ENCODE measurements at places on chromosomes 3 and 15.

- DNase-seq = no peak
Observed at GRCh38 chr3:120642368-120642948, 39.6 kb downstream of the HGD start.

DNA sequence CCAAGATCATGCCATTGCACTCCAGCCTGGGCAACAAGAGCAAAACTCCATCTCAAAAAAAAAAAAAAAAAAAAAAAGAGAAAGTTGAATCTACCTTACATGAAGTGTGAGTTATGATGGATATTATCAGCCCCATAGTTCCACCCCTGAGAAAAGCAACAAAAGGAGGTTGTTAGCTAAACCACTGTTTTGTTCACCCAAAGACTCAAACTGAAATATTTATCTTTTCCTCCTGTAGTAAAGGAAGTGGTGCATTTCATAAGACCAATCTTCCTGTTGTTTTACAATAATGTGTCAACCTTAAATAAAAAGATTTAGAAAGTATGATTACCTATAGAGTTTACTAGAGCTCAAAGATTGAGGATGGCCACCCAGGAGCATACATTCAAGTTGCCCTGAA is 18.7 kb upstream of the TRMT10C start:
- DNase-seq = no peak

DNA sequence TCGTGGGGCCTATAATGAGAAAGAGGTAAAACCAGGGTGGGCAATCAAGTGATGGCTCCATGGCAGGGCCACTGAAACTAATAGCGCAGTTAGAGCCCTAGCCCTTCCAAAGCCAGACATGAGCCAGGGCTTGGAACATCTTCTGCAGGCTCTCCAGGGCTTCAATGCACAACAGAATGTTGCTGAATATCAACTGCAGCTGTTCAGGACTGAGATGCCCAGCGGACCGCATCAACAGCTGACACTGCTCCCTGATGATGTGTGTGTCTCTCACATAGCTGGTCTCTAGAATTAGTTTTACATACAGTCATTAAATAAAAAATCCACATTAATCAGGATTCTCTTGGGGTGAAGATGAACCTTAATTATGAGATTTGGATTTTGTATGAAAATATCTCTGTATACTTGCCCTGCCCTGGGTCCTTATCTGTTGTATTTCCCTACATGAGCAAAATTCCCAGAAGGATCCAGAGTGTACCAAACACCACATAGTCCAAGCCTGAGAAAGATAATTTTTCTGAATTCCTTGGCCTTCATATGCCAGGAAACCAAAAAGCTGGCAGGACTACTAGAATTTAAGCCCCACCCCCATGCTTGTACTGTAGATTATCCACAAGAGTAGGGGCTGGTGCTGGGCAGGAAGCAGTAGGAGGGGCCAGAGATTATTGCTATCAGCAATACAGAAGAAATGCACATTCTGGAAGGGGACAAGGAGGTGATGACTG is 7.7 kb upstream of the GOLGB1 start:
- DNase-seq = no peak

GRCh38 chr15:29857221-29857789 is 35.0 kb upstream of the TJP1 start:
- DNase-seq = no peak

DNA sequence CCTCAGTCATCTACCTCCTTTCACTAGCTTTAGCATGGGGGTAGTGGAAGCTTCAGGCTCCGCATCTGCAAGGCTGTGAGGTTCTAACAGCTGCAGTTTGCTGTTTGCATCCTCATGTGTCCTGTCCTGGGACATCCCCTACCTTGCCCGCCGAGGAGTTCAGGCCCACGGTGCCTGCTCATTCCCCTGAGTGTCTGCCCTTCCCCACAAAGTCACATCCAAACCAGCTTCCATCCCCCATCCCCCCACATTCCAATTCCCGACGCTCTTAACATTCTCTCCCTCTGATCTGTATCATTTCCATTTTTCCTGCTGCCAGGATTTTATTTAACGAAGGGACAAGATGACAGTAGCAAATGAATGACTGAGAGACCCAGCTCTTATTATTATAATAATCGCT is 43.8 kb downstream of the HRH1 start:
- DNase-seq = no peak

- no peak for DNase-seq
Observed at GRCh38 chr15:61053401-61053965, 175.6 kb downstream of the RORA start.

DNA sequence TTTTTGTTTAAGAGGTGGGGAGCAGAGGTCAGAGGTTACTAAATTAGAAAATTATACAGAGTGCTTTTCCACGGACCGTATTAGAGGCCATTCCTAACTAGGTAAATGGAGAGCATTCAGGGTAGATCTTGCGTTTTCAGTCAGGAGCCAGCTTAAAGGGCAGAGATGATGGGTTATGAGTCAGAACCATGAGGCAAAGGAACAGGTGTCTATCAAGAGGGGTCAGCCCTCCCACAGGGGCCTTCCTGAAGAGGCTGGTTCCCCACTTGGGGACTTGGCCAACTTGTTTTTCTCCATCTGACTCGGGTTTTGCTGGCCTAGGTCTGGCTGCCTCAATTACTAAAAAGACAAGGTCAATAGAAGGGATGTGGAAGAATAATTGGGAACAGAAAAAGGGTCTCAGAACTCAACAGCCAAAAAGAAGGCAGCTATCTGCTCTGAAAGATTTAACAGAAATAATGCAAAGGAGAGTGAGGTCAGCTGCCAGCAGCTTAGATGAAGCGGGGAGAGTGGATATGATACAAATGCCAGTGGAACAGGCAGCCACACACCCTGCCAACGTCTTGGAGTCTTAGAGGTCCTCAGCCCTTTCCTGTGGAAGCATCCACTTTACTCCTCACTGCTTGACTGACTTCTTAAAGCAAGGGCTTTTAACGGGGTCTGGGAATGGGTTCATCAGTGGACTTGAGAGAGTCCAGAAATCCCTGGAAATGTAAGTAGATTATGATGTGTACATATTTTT is 17.6 kb downstream of the MTMR14 start:
- no peak for DNase-seq

GRCh38 chr3:13249664-13250390 is 170.3 kb downstream of the NUP210 start:
- DNase-seq = no peak

DNA sequence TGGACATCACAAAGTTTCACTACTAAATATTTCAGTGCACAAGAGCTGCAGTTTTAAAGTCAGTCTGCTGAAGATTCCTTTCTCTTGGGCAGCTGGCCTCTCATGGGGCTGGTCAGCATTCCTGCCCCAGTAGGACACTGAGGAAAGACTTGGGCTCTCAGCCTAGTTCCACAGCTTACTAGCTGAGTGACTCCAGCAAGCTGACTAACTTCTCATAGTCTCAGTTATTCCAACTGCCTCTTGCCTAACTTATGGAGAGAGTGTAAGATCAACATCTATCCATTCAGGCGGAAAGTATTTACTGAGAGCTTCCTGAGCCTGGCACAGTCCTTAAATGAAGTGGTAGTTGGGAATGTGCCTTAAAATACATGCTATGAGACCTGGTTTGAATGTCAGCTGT is 27.0 kb downstream of the TM4SF4 start:
- no peak for DNase-seq

- no peak for DNase-seq
Observed at GRCh38 chr3:79653266-79653830, 114.5 kb downstream of the ROBO1 start.

DNA sequence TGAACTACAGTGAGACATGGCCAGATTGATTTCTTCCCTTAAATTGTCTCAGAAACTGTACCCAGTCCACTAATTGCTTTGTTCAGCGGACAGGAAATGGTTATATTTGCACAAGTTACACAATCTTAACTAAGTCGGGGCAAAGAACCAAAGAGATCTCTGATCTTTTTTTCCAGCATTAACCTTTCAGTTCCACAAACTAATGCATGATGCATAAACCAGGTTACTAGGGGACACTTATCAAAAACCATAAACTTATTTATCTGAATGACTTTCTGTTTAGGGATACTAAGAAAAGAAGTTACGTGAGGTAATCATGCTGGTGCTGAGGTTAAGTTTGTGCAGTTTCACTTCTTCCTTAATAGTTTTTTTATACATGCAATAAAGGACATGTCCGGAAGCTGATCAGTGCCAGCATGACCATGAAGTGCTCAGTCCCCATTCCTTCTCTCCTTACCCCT is 22.4 kb downstream of the FNDC3B start:
- DNase-seq = peak; percentile 57

- no peak for DNase-seq
Observed at GRCh38 chr15:98321896-98322295, 326.4 kb upstream of the IGF1R start.

DNA sequence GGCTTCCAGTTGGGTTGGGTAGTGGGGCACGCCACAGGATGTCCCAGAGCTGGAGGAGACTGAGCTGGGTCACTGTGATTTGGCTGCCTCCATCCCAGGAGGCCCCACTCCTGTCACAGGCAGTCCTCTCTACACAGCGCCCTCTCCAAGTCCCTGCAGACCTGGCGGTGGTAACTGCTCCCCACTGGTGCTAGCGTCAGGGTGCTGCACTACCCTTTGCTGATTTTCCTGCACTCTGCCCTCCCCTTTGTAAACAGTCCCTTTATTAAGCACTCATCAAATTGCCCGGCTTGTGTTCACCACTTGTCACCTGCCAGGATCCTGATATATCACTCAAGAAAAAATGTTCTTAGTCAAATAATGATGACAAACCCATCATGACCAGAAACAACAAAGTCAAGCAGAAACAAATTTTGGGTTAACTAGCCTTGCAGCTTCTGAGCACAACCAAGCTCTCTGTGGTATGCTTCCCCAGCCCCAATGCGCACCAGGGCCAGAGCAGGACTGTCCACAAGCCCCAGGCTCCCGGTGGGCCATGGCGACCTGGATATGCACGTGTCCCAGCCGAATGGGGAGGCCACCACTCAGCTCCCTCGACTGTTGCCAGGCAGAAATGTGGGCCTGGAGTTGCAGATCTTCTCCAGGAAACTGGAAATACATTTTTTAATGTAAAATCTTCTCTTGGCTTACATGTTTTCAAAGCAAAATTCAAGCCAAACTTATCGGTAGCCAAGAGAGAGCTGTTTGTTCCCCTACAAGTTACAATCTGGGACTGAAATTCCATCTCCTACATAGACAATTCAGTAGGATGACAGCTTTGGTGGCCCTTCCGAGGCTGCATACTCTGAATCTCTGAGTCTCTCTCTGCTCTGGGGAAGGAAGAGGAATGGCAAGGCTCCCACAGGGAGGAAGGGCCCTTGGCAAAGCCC is 24.5 kb downstream of the MEGF11 start:
- no peak for DNase-seq
